Fibroblast of lung (primary cell): ENCODE measurements at places on chromosomes 11 and 22.

DNA sequence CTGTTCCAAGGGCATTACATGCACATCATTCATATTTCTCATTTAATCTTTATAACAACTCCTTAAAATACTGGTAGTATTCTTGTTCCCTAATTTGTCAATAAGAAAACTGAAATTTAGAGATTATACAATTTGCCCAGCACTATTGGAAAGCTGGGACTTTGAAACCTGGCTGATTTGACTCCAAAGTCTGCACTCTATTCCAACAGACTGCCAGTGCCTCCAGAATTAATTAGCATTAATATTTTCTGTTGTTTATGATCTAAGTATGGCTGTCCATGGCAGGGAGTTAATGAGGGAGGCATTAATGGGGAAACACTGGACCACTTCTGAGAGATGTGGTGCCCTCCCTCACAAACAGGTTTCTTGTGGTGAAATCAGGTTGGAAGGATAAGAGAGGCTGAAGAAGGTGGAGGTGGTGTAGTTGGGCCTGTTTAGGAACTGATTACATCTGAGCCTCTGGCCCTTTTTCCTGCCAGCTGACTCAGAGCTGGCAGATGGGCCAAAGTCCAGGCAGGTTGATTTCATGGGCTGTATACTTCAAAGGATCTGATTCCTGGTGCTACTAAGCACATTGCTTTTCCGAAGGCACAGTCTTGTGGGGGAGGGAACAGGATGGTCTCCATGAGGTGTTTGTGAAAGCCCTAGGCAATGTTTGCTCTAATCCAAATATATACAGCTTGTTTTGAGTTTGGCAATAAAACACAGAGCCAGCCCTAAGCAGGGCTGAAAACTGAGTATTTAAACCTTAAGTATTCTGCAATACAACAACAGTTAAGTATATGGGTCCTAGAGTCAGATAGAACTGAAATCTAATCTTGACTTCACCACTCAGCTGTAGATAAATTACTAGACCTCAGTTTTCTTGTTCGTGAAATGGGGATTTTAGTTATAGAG lies 21.0 kb upstream of the RAB30 start:
- no peak overlapping the region for H3K4me3 ChIP-seq
- no peak overlapping the region for H3K27ac ChIP-seq
- no peaks in the 10 kb centered on the region for H3K36me3 ChIP-seq
- H3K27me3 ChIP-seq = no peaks in the 10 kb centered on the region
- no peak for DNase-seq

- peaks cover 3% of the 10 kb centered on the region for H3K27me3 ChIP-seq
- DNase-seq = no peak
- no peaks in the 10 kb centered on the region for H3K4me1 ChIP-seq
- no peaks in the 10 kb centered on the region for H3K36me3 ChIP-seq
Observed at GRCh38 chr22:38965614-38966379, 8.4 kb downstream of the APOBEC3A start.

DNA sequence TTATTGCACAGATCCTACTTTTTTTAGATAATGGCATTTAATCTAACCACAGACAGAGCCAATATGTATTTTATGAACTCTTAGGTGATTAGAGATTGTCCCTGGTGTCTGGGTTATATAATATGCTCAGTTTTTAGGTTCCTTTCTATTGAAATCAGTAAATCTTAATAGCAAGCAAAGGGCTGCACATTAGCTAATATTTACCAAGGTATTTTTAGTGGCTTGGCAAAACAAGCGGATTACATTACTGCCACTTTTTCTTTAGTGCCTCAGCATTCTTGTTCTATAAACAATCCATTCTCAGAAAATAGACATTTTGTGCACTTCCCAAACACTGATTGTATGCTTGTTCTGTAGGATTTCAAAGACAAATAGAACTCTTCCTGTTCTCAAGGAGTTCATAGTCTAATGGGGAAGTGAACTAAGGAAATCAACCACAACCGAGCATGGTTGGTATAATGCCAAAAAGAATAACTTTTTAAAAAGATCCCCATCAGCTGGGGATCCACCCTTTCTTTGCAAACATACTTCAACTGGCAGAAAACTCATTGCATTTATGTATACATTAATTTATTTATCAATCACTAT lies 23.8 kb downstream of the KCNJ1 start:
- peaks cover 8% of the 10 kb centered on the region for H3K27me3 ChIP-seq
- H3K27ac ChIP-seq = no peak overlapping the region
- no peaks in the 10 kb centered on the region for H3K4me1 ChIP-seq
- H3K4me3 ChIP-seq = no peak overlapping the region

DNA sequence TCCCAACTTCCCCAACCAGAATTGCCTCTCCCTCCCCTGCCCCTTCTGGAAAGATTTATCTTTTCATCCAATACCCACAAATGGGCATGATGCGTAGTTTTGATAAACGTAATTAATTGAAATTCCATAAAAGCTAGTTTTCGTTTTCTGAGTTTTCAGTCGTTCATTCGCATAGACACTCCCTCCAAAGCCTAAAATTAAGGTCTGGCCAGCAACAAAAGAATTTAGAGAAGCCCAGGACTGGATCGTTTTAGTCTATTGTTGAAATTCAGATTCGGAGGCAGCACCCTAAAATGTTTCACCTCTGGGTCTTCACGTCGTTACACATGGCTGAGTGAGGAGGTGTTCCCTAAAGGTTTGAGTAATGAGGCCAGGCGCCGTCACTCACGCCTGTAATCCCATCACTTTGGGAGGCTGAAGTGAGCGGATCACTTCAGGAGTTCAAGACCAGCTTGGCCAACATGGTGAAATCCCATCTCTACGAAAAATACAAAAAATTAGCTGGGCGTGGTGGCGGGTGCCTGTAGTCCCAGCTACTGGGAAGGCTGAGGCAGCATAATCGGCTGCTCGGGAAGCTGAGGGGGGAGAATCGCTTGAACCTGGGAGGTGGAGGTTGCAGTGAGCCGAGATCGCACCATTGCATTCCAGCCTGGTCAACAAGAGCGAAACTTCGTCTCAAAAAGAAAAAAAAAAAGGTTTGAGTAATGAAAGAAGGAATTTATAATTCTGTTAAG lies 589 bp upstream of the NDUFC2 start:
- H3K4me1 ChIP-seq = peaks cover 2% of the 10 kb centered on the region
- H3K36me3 ChIP-seq = no peaks in the 10 kb centered on the region
- H3K27ac ChIP-seq = peak overlapping the region; percentile 96
- no peaks in the 10 kb centered on the region for H3K27me3 ChIP-seq

DNA sequence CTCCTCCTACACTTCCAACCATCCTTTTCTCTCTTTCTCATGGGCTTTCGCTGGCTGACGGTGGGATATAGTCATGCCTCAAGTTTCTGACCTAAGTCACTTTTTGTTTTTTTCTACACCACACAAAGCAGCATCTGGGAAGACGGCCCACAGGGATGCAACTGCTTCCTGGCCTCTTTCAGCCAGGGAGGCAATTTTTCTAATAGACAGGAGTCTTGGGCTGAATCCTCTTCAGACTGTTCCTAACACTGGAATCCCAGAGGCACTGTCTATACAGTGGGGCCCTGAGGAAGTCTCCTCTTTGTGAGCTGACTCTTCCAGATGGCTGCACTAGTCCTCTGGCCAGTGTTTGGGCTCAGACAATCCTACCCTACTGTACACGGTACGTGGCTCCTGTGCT lies 39.7 kb upstream of the OLFML1 start:
- no peak for DNase-seq
- no peak overlapping the region for H3K27ac ChIP-seq
- no peaks in the 10 kb centered on the region for H3K4me1 ChIP-seq
- H3K4me3 ChIP-seq = no peak overlapping the region

- peaks cover 28% of the 10 kb centered on the region for H3K4me1 ChIP-seq
- H3K27me3 ChIP-seq = no peaks in the 10 kb centered on the region
- no peak for DNase-seq
- no peak overlapping the region for H3K27ac ChIP-seq
- peaks cover 61% of the 10 kb centered on the region for H3K36me3 ChIP-seq
Observed at GRCh38 chr22:31100762-31101525, 6.4 kb downstream of the SELENOM start.

DNA sequence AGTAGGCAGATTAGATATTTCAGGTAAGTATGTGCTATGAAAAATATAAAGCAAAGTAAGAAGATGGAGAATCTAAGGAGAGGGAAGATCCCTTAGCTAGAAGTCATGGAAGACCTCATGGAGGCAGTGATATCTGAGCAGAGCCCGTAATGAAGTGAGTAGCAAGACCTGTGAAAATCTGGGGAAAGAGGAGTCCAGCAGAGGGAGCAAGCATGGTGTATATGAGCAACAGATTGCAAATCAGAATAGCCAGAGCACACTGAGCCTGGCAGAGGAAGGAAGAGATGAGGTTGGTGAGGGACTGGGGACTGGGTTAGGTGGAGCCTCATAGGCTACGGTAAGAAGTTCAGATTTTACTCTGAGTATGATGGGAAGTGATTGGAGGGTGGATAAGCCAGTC lies 9.4 kb downstream of the LHFPL7 start:
- H3K27me3 ChIP-seq = no peaks in the 10 kb centered on the region
- DNase-seq = peak; percentile 7
- no peaks in the 10 kb centered on the region for H3K36me3 ChIP-seq
- no peaks in the 10 kb centered on the region for H3K4me1 ChIP-seq

- no peak overlapping the region for H3K4me3 ChIP-seq
- H3K4me1 ChIP-seq = no peaks in the 10 kb centered on the region
- DNase-seq = no peak
- H3K27me3 ChIP-seq = no peaks in the 10 kb centered on the region
- peaks cover 8% of the 10 kb centered on the region for H3K36me3 ChIP-seq
Observed at GRCh38 chr11:34158661-34159060, 53.2 kb downstream of the NAT10 start.

DNA sequence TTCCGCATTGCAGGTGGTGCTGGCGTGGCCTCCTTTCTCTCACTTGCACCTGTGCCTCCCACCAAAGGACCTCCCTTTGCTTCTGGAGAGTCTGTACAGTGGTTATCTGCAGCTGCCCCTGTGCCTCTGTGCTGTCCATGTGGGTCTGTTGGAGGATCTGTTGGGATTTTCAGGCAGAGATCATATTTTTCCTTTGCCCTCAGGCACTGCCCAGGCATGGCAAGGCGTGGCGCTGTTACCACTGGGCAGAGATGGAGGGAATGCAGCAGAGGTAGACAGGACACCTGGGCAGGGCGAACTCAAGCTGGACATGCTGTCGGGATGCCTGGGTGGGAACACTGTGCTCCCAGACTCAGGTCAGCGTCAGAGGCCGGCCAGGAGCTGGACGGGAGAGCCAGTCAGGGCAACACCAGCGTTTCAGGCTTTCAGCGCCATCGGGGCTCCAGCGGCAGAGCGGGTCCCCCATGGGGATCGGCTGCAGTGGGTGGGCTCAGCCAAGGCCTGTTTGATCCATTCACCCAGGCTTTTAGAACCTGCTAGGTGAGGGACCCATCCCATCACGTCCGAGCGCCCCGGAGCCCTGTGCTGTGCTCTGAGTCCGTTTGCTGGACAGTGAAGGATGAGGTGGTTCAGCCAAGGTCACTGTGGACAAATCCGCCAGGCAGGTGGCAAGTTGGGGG lies 718.9 kb downstream of the BRD1 start:
- no peak overlapping the region for H3K27ac ChIP-seq
- no peaks in the 10 kb centered on the region for H3K36me3 ChIP-seq
- no peak for DNase-seq

- no peaks in the 10 kb centered on the region for H3K4me1 ChIP-seq
- H3K4me3 ChIP-seq = no peak overlapping the region
- no peaks in the 10 kb centered on the region for H3K27me3 ChIP-seq
- H3K27ac ChIP-seq = no peak overlapping the region
- no peaks in the 10 kb centered on the region for H3K36me3 ChIP-seq
Observed at GRCh38 chr22:46416520-46416871, 81.0 kb downstream of the TRMU start.

DNA sequence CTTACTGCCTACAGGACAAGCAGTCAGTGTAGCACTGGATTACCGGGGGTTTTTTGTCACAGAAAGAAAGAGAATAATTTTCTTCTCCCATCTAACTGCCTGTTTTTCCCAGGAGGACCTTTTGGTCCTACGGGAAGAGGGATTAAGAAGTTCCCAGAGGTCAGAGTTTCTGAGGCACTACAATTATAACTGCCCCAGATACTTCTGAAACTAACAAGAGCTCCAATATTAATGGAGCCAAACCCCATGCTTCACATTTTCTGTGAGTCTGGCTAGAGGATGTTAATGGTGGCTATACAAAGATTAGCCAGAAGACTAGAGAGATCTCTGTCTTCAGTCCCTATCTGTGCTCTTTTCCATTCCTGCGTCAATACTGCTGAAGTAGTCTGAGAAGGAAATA lies at the start of gene OR56A3:
Gene OR56A3, plus strand, starts transcription at position 301 of the 400 bp plus-strand sequence. CDS start 5,096 bp downstream, outside the sequence.
- no peaks in the 10 kb centered on the region for H3K36me3 ChIP-seq
- no peak within 1 kb of the TSS for H3K27ac ChIP-seq
- no peak for DNase-seq
- no peaks in the 10 kb centered on the region for H3K4me1 ChIP-seq

DNA sequence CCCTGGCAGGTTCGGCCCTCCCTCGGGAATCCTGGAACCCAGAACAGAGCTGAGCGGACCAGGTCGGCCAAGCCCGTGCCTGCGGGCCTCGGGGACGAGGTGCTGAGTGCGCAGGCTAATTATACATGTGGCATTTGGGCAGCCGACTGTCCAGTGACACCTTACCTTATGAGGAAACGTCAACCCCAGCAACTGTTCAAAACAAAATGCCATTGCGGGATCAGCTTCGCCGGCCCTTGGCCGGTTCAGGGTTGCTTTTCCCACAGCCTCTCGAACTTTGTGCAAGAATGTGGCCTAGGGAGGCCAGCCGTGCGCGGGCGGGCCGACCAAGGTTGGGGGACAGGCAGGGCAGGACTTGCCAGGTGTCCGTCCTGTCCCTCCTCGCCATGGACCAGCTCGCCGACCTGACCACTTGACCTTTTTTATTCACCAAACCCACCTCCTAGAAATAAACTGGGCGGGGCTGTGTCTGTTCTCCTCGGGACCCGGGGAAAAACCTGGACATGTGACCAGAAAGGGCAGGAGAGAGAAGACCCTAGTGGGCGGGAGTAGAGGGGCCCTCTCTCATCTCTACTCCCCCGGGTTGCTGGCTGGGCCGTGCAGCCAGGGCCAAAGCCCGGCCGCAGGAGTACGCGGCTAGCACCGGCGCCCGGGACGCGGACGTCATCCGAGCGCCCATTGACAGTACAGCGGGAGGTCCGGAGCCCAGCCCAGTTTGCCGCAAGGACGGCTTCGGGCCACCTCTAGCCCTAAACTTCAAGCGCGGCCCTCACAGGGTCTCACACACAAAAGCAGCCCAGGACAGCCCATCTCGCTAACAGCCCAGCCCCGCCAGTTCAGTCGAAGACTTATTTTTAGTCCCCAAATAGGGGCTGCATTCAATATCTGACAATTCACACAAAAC lies 134.3 kb upstream of the C11orf58 start:
- H3K4me3 ChIP-seq = peak overlapping the region; percentile 84
- peak overlapping the region; percentile 82 for H3K27ac ChIP-seq
- no peaks in the 10 kb centered on the region for H3K36me3 ChIP-seq
- peaks cover 6% of the 10 kb centered on the region for H3K4me1 ChIP-seq
- no peaks in the 10 kb centered on the region for H3K27me3 ChIP-seq
- DNase-seq = peak; percentile 45

DNA sequence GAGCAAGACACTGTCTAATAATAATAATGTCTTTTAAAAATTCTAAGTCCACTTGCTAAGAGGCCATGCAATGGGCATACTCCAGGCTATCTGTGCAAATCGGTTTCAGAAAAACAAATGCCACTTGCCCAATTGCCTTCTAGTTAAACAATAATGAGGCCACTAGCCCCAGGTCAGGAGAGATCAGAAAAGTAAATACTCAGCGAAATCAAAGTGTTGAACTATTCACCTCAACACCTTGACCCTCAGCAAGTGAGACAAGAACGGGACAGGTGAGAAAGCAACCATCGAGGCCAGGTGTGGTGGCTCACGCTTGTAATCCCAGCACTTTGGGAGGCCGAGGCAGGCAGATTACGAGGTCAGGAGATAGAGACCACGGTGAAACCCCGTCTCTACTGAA lies 72.3 kb upstream of the SYN3 start:
- DNase-seq = no peak
- H3K4me1 ChIP-seq = no peaks in the 10 kb centered on the region
- no peaks in the 10 kb centered on the region for H3K36me3 ChIP-seq
- H3K27me3 ChIP-seq = no peaks in the 10 kb centered on the region
- no peak overlapping the region for H3K27ac ChIP-seq
